ENCODE measurements at places on chromosomes 7 and 10. TPM values are rescaled to one million over a fixed set of nuclear protein-coding genes. Genes with fewer than 3 reads are reported as not detected.
A peak's percentile ranks its signal among the peaks of the same experiment; 100 is the strongest.

GNG11 gene
- total RNA-seq = 11.4 TPM

ITGB8 gene
- 0.31 TPM for total RNA-seq

CUBN gene
- total RNA-seq = 3.6 TPM

CCDC7 gene
- 6.0 TPM for total RNA-seq

- no peak overlapping the region for H3K4me3 ChIP-seq
- DNase-seq = no peak
- no peaks in the 10 kb centered on the region for H3K36me3 ChIP-seq
- no peak overlapping the region for H3K27ac ChIP-seq
- peaks cover 8% of the 10 kb centered on the region for H3K4me1 ChIP-seq
Measured at GRCh38 chr10:31152421-31153135, 120.9 kb upstream of the ZNF438 start.

DNA sequence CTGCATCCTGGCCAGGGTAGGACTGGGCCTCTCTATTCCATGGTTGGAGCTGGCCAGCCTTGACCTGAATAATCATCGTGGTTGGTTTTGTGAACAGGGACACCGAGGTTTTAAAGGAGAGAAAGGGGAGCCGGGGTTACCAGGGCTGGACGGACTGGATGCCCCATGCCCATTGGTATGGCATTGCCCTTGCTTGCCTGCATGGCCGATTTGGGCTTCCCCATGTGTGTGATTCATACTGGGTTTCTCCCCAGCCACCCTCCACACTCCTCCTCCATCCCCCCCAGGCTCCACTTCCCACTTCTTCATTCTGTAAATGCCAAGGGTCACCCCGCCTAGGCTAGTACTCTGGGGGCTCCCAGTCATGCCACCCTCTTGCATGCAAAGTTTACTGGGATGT is 98.8 kb upstream of the MACROH2A2 start:
- H3K4me1 ChIP-seq = no peaks in the 10 kb centered on the region
- no peaks in the 10 kb centered on the region for H3K27me3 ChIP-seq

- no peak overlapping the region for H3K4me3 ChIP-seq
- no peaks in the 10 kb centered on the region for H3K27me3 ChIP-seq
- no peaks in the 10 kb centered on the region for H3K36me3 ChIP-seq
- DNase-seq = no peak
Measured at GRCh38 chr7:24956021-24956420, 24.0 kb downstream of the OSBPL3 start.

DNA sequence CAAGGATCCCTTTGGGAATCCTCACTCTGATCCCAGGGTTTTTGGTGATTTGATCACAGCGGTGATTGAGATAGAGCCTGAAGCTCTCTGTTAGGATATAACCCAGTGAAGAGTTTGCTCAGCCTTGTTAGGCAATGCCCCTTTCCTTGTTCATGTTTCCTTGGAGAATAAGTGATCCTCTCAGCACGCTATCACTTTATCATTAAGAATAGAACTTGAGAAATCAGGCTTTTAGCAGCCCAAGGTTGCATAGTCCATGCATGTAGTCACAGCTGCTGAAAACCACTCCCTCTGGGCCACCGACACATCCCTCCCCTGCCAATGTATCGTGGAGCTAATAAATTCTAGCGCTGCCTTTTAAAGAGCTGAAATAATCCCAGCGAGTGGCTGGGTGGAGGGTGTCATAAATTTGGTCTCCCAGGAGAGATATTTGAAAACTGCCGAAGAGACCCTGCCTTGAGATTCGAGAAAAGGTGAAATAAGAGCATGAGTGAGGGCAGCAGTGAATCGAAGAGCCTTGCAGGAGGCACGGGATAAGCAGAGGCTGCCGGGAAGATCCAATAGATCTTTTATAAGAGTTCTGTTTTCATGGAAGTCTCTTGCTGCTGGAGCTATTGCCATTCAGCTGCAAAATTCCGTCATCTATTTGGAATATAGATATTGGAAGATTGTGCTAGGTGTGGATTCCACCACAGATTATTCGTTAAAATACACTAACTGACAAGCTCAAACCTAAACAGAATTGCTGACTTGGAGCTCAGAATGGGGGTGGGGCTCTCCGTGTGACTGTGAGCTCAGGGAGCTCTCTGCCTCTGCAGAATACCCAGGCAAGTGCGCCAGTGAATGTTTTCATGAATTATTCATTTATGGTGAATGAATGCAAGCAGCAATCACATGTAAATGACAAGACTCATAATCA is 249.8 kb downstream of the TRIL start:
- peak overlapping the region; percentile 25 for H3K27ac ChIP-seq
- DNase-seq = peak; percentile 30
- peaks cover 20% of the 10 kb centered on the region for H3K4me1 ChIP-seq
- no peaks in the 10 kb centered on the region for H3K36me3 ChIP-seq
- peak overlapping the region; percentile 11 for H3K4me3 ChIP-seq

DNA sequence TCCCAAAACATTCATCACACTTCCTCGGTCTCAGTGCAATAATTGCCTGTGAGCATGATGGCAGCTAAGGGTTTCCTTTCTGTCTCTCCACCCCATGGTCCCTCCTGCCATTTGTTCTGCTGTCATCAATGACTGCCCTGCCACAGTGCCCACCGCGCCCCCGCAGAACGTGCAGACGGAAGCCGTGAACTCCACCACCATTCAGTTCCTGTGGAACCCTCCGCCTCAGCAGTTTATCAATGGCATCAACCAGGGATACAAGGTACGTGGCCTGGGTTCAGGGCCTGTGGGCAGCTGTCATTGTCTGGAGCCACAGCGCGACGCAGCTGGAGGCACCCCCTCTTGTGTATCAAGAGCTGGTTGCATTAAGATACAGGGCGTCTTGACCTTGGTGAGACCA is 632.9 kb upstream of the FOXK1 start:
- DNase-seq = no peak

DNA sequence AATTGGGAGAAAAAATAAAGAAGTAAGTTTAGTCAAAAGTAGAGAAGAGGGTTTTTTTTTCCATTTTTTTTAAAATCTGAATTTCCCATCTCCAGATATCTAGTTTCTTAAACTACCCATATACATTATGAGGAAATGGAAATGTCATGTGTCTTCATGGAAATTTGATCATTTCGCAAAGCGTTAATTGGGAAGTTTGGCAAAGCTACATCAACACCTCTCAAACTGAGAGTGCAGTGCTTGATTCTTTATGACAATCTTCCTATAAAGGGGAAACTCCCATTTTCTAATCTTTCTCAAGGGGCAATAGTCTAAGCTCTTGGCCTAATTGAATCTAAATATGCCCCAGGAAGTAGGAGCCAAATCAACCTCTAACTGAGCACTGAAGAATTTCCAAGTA is 110.4 kb upstream of the INHBA start:
- H3K4me1 ChIP-seq = no peaks in the 10 kb centered on the region
- H3K27ac ChIP-seq = no peak overlapping the region
- no peak overlapping the region for H3K4me3 ChIP-seq
- H3K27me3 ChIP-seq = no peaks in the 10 kb centered on the region
- DNase-seq = no peak

GRCh38 chr7:22949944-22950343 is 64.0 kb downstream of the HYCC1 start:
- H3K4me1 ChIP-seq = no peaks in the 10 kb centered on the region
- no peaks in the 10 kb centered on the region for H3K36me3 ChIP-seq
- no peak for DNase-seq
- H3K27ac ChIP-seq = no peak overlapping the region

DNA sequence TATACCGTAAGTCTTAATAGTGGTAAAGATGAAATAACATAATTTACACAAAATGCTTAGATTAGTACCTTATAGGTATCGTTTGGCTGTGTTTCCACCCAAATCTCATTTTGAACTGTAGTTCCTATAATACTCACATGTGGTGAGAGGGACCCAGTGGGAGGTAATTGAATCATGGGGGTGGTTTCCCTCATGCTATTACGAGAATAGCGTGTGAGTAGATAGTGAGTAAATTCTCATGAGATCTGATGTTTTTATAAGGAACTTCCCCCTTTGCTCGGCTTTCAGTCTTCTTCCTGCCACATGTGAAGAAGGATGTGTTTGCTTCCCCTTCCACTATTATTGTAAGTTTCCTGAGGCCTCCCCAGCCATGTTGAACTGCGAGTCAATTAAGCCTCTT is 426.3 kb upstream of the POT1 start:
- H3K27me3 ChIP-seq = no peaks in the 10 kb centered on the region
- no peak overlapping the region for H3K4me3 ChIP-seq
- DNase-seq = no peak

- H3K27ac ChIP-seq = peak within 1 kb of the TSS; percentile 83
- no peaks in the 10 kb centered on the region for H3K27me3 ChIP-seq
- DNase-seq = peak; percentile 29
- H3K4me3 ChIP-seq = peak within 1 kb of the TSS; percentile 71
Measured at GRCh38 chr10:58512491-58513187, at the start of gene BICC1. Gene BICC1, plus strand, starts transcription at chr10:58512872. Its CDS starts 272 bp downstream, at chr10:58513144.
